Left lung (tissue), 14 donors: ENCODE measurements at places on chromosomes 13 and 19. TPM values are rescaled to one million over a fixed set of nuclear protein-coding genes. Genes with fewer than 3 reads are reported as not detected.

The ADGRE1 gene
- 0.55 TPM for polyA plus RNA-seq

The GADD45GIP1 gene
- polyA plus RNA-seq = 26.8 TPM

The GCDH gene
- 26.2 TPM for polyA plus RNA-seq

The KLK4 gene
- polyA plus RNA-seq = not detected

The RNF113B gene
- polyA plus RNA-seq = not detected

The LGALS7 gene
- polyA plus RNA-seq = not detected

- DNase-seq = no peak
Measured at GRCh38 chr13:25771641-25772478, 280.0 kb downstream of the SHISA2 start.

DNA sequence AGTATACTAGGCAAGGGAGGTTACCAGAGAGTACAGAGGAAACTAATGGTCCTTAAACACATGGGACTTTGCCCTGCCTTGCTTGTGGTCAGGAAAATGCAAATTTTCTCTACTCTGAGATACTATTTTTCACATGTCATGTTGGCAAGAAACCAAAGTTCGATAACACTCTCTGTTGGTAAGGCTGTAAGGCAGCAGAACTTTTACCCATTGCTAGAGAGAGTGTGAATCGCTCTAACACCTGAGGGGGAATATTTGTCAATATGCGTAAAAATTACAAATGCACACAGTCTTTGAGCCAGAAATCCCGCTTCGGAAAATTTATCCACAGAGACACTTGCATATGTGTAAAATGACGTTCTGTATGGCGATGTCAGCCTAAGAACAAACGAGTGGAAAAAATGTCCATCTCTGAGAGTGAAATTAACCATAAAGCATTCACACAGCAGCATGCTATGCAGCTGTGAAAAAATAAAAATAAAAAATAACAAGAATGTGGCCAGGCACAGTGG, 9.5 kb upstream of the RFX1 start:
- no peak for DNase-seq

DNA sequence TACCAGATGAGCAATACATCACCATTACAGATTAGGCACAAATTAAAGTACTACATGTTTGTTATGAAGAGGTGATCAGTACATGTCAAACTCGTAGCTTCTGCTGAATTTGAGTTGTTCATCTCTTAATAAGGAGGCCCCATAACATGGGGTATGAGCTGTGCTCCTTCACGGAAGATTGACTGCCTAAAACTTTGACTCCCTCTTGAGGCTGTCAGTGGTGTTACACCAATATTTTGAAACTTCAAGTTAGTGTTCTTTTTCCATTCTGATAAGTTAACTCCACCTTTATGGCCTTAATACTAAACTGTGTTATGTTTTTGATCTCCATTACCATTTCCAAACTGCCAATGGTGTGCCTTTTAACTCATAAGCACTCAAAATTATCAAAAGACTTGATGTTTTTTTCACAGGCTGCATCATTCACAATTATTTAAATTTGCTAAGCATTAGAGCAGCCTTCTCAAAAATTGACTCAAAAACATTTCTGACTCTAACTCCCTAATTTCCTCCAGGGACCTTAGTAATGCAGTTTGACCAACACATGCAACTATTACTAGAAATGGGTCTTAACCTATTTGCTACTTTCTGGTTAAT, 1591.5 kb downstream of the PCDH9 start:
- no peak for DNase-seq

GRCh38 chr13:52879950-52880741, 31.7 kb upstream of the PCDH8 start:
- DNase-seq = no peak

DNA sequence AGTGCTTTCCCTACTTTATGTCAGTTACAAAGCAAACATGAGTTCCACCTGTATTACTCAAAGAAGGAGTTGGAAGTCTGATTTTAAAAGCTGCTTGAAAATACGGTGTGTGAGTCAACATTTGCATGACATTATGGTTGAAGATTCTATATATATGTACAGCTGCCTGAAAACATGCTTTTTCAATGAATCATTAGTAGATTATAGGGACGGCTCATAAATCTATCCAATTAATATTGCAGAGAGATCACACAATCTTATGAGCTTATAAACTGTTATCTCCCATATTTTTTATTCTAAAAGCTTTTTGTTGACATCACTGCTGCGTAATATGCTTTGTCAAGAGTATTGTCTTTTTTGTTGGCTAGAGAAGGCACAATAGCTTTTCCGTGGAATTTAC, 873.8 kb downstream of the SLITRK6 start:
- no peak for DNase-seq

- no peak for DNase-seq
Measured at GRCh38 chr19:31527443-31527842, 178.2 kb upstream of the TSHZ3 start.

DNA sequence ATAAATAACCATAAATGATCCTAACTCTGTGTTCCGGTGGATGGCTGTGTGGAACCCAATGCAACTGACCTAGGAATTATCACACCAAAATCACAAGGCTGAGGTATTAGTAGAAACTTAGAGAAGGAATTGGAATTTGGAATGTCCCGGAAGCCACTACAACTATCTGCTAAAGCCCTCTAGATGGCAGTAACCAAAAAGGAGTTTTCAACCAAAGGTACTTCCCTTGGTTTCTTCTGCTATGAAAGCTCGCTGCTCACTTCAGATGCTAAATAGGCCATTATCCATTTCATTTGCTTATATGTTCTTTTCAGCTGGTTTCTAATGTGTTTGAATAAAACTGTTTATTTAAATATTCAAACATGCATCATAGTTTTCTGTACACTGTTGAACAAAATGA, 1589.1 kb upstream of the SPRY2 start:
- no peak for DNase-seq

GRCh38 chr13:28530729-28531076, 35.8 kb upstream of the FLT1 start:
- no peak for DNase-seq

DNA sequence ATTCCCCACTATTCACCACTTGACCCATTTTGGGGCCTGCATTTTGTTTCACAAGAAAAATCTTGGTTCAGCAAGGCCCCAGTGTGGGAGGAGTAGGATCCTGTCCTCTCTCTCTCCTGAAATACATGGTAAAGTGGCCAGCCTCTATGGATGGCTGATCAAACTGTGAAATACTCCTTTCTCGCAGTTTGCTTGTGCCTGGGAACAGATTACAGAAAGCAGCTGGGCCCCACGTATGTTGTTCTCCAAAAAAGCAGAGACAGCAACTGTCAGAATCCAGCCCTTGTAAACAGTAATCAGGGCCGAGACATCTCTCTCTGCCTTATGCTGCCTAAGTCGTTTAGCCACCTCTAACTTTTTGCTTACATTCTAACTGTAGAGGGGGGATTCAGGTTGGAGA, 61.0 kb upstream of the RAP2A start:
- DNase-seq = peak; percentile 19

DNA sequence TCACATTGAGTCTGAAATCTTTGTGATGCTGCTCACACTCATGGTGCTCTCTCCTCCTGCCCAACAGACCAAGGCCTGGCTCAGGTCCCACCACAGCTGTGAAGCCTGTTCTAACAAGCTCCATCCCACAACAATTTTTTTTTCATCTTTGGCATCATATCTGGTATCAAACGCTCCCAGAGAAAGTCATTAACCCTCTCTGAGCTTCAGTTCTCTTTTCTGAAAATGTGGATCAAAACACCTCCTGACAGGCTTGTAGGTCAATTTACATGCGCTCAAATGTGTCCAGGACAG, 224.4 kb downstream of the LACC1 start:
- peak; percentile 64 for DNase-seq

- no peak for DNase-seq
Measured at GRCh38 chr19:34662919-34663318, 14.0 kb downstream of the SCGB2B2 start.

DNA sequence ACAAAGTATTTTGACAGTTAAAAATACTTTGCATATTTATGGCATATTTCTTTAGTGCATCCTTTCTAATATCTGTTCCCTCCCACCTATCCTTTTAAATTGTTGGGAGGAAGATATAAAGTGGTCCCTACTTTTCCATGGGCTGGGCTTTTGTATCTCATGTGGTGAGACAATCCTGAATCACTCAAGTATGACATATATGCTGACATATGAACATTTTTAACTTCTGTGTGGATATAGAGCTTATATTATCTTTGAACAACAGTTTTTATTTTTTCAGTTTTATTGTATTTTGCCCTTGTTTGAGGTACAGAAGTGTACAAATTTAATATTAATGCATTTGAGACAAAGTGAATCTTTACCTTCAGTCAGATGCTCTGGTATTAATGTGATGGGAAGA, 3.4 kb downstream of the ZMYM2 start:
- no peak for DNase-seq

DNA sequence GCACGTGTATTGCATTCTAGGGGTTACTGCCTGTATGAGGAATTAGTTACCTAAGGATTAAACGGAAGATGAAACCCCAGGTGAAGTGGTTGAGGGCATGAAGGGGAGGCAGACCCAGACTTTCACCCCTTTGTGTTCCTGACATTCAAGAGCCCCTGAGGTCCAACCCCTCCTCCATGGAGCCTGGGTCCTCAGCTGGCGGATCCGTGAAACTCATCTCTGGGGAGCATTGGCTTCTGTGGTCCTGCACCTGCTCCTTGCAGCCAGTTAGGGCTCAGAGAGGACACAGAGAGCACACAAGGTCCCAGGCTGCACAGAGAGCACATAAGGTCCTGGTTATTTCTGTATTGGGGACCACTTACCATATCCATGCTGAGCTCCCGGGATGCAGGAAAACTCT, 7.0 kb upstream of the LILRA1 start:
- DNase-seq = no peak
